PC-9 (cell line): ENCODE measurements at places on chromosomes 12 and 14. TPM values are rescaled to one million over a fixed set of nuclear protein-coding genes. Genes with fewer than 3 reads are reported as not detected.

The SAMD15 gene
- total RNA-seq: 4.8 and 7.8 TPM in 2 replicates

The SLC7A8 gene
- total RNA-seq: 2.0 and 3.6 TPM in 2 replicates

The COX8C gene
- total RNA-seq: not detected in 2 replicates

GRCh38 chr14:65186951-65187350 lies 84.6 kb upstream of the MAX start:
- no peak overlapping the region for H3K4me3 ChIP-seq
- H3K27me3 ChIP-seq: no peaks in the 10 kb centered on the region
- peaks cover 12% of the 10 kb centered on the region for H3K4me1 ChIP-seq
- no peak for DNase-seq
- no peak overlapping the region for H3K27ac ChIP-seq
- H3K36me3 ChIP-seq: no peaks in the 10 kb centered on the region

- no peak overlapping the region for H3K4me3 ChIP-seq
- H3K36me3 ChIP-seq: no peaks in the 10 kb centered on the region
- no peaks in the 10 kb centered on the region for H3K27me3 ChIP-seq
- peaks cover 41% of the 10 kb centered on the region for H3K4me1 ChIP-seq
These were observed 45.0 kb upstream of the GSG1 start for GRCh38 chr12:13148485-13148847.

GRCh38 chr12:27025116-27025515 lies 2.8 kb downstream of the MED21 start:
- H3K4me1 ChIP-seq: peaks cover 13% of the 10 kb centered on the region; the same call in 1 of the 2 replicates
- DNase-seq: no peak
- no peaks in the 10 kb centered on the region for H3K27me3 ChIP-seq
- H3K4me3 ChIP-seq: no peak overlapping the region

DNA sequence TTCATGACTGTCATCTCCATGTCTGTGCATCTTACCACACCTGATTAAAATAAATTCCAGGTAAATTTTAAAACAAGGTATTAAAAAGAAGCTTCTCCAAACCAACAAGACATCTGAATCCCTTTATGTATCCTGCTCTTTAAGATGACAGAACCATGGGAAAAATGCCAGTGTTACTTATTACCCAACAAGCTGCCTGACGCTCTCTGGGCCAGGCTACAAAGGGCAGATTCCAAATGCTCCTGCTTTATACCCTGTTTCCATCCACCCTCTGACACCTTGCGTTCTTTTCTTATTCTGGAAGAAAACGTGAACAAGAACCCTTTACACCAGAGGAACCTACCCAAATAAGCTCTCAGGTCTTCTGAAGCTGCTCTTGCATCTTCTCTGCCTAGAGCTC lies 70.7 kb downstream of the SLC8A3 start:
- H3K27ac ChIP-seq: no peak overlapping the region
- peaks cover 50% of the 10 kb centered on the region for H3K27me3 ChIP-seq
- no peak overlapping the region for H3K4me3 ChIP-seq
- H3K4me1 ChIP-seq: no peaks in the 10 kb centered on the region
- DNase-seq: no peak

- no peaks in the 10 kb centered on the region for H3K27me3 ChIP-seq
- H3K36me3 ChIP-seq: no peaks in the 10 kb centered on the region
- no peak for DNase-seq
- no peak overlapping the region for H3K4me3 ChIP-seq
These were observed 182.9 kb downstream of the NOVA1 start for GRCh38 chr14:26414926-26415325.

GRCh38 chr14:54845641-54846040 lies 57.0 kb downstream of the GCH1 start:
- no peak overlapping the region for H3K27ac ChIP-seq
- no peak for DNase-seq
- H3K4me3 ChIP-seq: no peak overlapping the region
- no peaks in the 10 kb centered on the region for H3K36me3 ChIP-seq
- no peaks in the 10 kb centered on the region for H3K27me3 ChIP-seq

- H3K27ac ChIP-seq: no peak overlapping the region
- peaks cover 52% of the 10 kb centered on the region for H3K4me1 ChIP-seq
- H3K4me3 ChIP-seq: no peak overlapping the region
These were observed 21.4 kb upstream of the TMEM106C start for GRCh38 chr12:47941871-47942613.

- no peak for DNase-seq
- H3K36me3 ChIP-seq: no peaks in the 10 kb centered on the region
- H3K4me1 ChIP-seq: peaks cover 10% of the 10 kb centered on the region
- H3K4me3 ChIP-seq: no peak overlapping the region
- H3K27ac ChIP-seq: no peak overlapping the region
These were observed 1.7 kb upstream of the SELPLG start for GRCh38 chr12:108635201-108635996.

- DNase-seq: peak; percentile 67
- H3K27ac ChIP-seq: no peak overlapping the region
- H3K27me3 ChIP-seq: no peaks in the 10 kb centered on the region
- H3K4me1 ChIP-seq: peaks cover 18% of the 10 kb centered on the region; the same call in 1 of the 2 replicates
These were observed 335.5 kb downstream of the NUAK1 start for GRCh38 chr12:105803292-105803691.

DNA sequence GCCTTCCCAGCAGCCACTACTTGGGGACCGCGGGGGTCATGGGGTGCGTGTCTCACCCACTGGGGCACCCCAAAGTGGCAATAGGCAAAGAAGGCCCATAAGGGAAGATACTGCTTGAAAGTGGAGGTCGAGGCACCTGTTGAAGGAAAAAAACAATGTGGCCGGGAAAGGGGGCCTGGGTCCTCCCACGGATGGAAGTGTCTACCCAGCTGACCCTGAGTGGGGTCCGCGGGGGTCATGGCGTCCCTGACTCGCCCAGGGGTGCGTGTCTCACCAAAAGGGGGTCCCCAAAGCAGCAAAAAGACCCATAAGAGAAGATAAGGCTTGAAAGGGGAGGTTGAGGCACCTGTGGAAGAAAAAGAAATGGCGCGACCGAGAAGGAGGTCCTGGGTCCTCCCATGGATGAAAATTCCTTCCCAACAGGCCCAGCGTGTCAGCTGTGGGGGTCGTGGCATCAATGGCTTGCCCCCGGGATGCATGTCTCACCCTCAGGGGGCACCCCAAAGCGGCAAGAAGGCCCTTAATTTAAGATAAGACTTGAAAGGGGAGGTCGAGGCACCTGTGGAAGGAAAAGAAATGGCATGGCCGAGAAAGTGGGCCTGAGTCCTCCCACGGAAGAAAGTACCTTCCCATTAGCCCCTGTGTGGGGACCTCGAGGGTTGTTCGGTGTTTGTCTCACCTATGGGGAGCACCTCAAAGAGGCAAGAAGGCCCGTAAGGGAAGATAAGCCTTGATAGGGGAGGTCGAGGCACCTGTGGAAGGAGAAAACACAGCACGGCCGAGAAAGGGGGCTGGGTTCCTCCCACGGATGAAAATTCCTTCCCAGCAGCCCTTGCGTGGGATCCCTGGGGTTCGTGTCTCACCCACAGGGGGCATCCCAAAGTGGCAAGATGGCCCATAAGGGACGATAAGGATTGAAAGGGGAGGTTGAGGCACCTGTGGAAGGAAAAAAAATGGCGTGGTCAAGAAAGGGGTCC lies 266.0 kb downstream of the ALG10 start:
- no peaks in the 10 kb centered on the region for H3K36me3 ChIP-seq
- no peak overlapping the region for H3K27ac ChIP-seq
- peaks cover 23% of the 10 kb centered on the region; the same call in 1 of the 2 replicates for H3K27me3 ChIP-seq
- no peak for DNase-seq
- H3K4me1 ChIP-seq: no peaks in the 10 kb centered on the region
- no peak overlapping the region for H3K4me3 ChIP-seq

GRCh38 chr12:28059220-28059619 lies 86.7 kb upstream of the PTHLH start:
- no peak overlapping the region for H3K4me3 ChIP-seq
- H3K36me3 ChIP-seq: no peaks in the 10 kb centered on the region
- H3K27ac ChIP-seq: no peak overlapping the region
- H3K27me3 ChIP-seq: no peaks in the 10 kb centered on the region
- no peaks in the 10 kb centered on the region for H3K4me1 ChIP-seq

- no peak overlapping the region for H3K4me3 ChIP-seq
- DNase-seq: no peak
- H3K4me1 ChIP-seq: no peaks in the 10 kb centered on the region
- H3K27me3 ChIP-seq: peaks cover 5% of the 10 kb centered on the region; the same call in 1 of the 2 replicates
- no peaks in the 10 kb centered on the region for H3K36me3 ChIP-seq
These were observed 289.1 kb downstream of the RMST start for GRCh38 chr12:97751704-97752103.

GRCh38 chr14:33812181-33812580 lies 138.7 kb downstream of the EGLN3 start:
- no peak overlapping the region for H3K27ac ChIP-seq
- no peaks in the 10 kb centered on the region for H3K27me3 ChIP-seq
- no peak overlapping the region for H3K4me3 ChIP-seq
- no peaks in the 10 kb centered on the region for H3K4me1 ChIP-seq
- no peak for DNase-seq

DNA sequence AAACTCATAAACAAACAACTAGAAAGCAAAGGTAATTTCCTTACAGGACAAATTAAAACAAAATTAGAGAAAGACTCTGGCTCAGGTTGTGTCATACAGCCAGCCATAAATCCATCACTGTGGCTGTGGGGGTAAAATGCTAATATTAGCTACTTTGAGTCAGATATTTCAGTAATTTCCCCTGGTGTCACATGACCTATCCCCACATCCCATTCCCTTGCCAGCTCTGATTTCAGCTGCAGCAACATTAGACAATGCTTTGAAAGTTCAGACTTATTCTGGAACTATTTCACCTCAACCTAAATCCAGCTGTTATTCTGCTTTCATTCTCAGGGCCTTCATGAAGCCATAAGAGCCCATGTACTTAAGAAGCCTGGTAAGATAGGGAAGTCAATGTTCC lies 55.3 kb downstream of the RPL10L start:
- no peaks in the 10 kb centered on the region for H3K4me1 ChIP-seq
- no peaks in the 10 kb centered on the region for H3K36me3 ChIP-seq
- H3K27me3 ChIP-seq: no peaks in the 10 kb centered on the region
- H3K27ac ChIP-seq: no peak overlapping the region

DNA sequence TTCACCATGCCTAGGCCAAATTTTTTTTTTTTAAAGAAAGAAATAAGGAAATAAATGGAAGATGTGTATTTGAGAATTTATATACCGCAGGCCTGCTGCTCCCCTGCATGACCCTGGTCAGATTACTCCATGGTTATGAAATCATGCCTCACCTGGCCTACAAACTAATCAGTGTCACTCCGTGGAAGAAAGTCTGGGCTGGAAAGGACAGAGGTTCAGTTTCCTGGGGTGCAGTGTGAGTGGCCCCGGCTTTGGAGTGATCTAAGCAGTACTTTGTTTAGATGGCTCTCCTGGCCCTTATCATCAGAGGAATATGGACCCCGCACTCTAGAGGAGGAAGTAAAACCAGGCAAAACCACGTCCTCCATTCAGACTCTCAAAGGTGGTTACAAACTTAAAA lies 9.6 kb downstream of the APOBEC1 start:
- H3K27me3 ChIP-seq: no peaks in the 10 kb centered on the region
- no peaks in the 10 kb centered on the region for H3K36me3 ChIP-seq
- H3K27ac ChIP-seq: no peak overlapping the region
- no peaks in the 10 kb centered on the region for H3K4me1 ChIP-seq
- no peak overlapping the region for H3K4me3 ChIP-seq
- no peak for DNase-seq

- H3K4me3 ChIP-seq: no peak overlapping the region
- DNase-seq: no peak
- H3K27ac ChIP-seq: no peak overlapping the region
- H3K4me1 ChIP-seq: peaks cover 12% of the 10 kb centered on the region
- H3K27me3 ChIP-seq: no peaks in the 10 kb centered on the region
- H3K36me3 ChIP-seq: no peaks in the 10 kb centered on the region
These were observed 8.7 kb upstream of the RNASE4 start for GRCh38 chr14:20675669-20676068.

DNA sequence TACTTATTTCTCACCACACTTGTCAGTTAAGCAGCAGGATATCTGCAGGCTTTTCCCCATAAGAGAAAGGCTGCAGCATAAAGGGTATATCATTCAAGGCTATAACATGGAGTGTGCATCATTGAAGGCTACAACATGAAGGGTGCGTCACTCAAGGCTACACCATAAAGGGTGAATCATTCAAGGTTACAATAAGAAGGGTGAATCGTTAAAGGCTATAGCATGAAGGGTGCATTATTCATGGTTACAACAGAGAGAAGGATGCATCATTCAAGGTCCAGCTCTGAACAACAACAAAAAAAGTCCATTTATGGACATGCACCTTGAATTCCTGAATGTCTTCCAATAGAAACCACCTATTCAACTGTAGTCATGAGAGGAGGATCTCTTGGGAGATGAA lies 32.8 kb upstream of the LUM start:
- H3K27ac ChIP-seq: no peak overlapping the region
- no peaks in the 10 kb centered on the region for H3K36me3 ChIP-seq
- no peak for DNase-seq
- H3K4me3 ChIP-seq: no peak overlapping the region
- no peaks in the 10 kb centered on the region for H3K27me3 ChIP-seq

GRCh38 chr14:70814466-70814865 lies 5.2 kb upstream of the MAP3K9 start:
- no peak overlapping the region for H3K27ac ChIP-seq
- no peak for DNase-seq
- H3K4me3 ChIP-seq: no peak overlapping the region
- H3K27me3 ChIP-seq: no peaks in the 10 kb centered on the region
- peaks cover 25% of the 10 kb centered on the region for H3K4me1 ChIP-seq

DNA sequence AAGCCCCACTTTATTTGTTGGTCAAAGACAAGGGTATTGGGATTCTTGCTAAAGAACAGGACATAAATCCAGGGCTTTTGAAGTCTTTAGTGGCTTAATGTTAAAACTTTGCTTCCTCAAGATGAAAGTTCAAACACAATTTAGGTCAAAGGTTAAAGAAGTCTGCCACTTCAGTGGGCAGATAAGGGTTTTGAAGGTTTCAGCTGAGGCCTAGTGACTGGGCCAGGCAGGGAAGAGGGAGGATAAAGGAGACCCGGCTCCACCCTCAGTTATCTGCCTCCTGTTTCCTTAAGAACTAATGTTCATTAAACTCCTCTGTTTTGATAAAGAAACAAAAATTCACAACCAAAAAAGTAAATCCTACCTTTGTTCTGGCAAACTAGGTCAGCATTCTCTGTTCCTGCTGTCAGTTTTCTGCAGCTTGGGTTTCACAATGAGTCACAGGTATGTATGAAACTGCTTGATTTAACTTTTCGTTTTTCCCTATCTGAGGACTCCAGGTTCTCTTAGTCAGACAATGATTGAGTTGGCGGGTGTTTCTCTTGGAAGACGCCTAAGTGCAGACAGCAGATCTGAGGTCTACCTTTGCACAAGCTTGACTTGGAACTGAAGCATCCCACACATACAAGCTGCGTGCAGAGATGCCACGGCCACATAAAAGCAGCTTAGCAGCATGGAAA lies 208.3 kb downstream of the EXOC5 start:
- 0 out of 2 replicates have a peak overlapping the region, but pooled peaks have one; percentile 6 for H3K4me3 ChIP-seq
- H3K36me3 ChIP-seq: no peaks in the 10 kb centered on the region
- peaks cover 44% of the 10 kb centered on the region for H3K4me1 ChIP-seq
- no peaks in the 10 kb centered on the region for H3K27me3 ChIP-seq
